ENCODE measurements at places on chromosomes 16 and 17. TPM values are rescaled to one million over a fixed set of nuclear protein-coding genes. Genes with fewer than 3 reads are reported as not detected.

Gene COG4
- 40.8 TPM for total RNA-seq

Gene ABR
- 36.5 TPM for total RNA-seq

Gene RASD1
- total RNA-seq = 10.8 TPM

Gene SSTR5
- total RNA-seq = 1.4 TPM

Gene ABCC12
- not detected for total RNA-seq

Gene TRIM72
- total RNA-seq = not detected

Gene MPV17L
- total RNA-seq = 0.18 TPM

Gene SDR42E1
- not detected for total RNA-seq

Gene CCDC200
- not detected for total RNA-seq

Gene TRPV2
- total RNA-seq = 32.7 TPM

Gene CD79B
- not detected for total RNA-seq

Gene LPO
- total RNA-seq = not detected

Gene TPSD1
- total RNA-seq = not detected

Gene TBX6
- total RNA-seq = not detected

Gene IRF8
- not detected for total RNA-seq

Gene CPHXL2
- not detected for total RNA-seq

Gene SYT17
- total RNA-seq = not detected

Gene CCL5
- total RNA-seq = 1.6 TPM

Gene TBX2
- 11.2 TPM for total RNA-seq

Gene AOC3
- total RNA-seq = not detected

Measured in cardiac atrium fibroblast (primary cell).